ENCODE measurements at places on chromosomes 12 and 14. TPM values are rescaled to one million over a fixed set of nuclear protein-coding genes. Genes with fewer than 3 reads are reported as not detected.

The BMP4 gene
- 1.8 TPM for total RNA-seq

- no peak overlapping the region for H3K27ac ChIP-seq
- DNase-seq = no peak
- H3K4me3 ChIP-seq = no peak overlapping the region
- H3K27me3 ChIP-seq = peaks cover 2% of the 10 kb centered on the region
Measured at GRCh38 chr14:58131386-58131785, 20.6 kb downstream of the ARMH4 start.

The SLC41A2 gene
- 1.7 TPM for total RNA-seq

The ADAM21 gene
- total RNA-seq = not detected

DNA sequence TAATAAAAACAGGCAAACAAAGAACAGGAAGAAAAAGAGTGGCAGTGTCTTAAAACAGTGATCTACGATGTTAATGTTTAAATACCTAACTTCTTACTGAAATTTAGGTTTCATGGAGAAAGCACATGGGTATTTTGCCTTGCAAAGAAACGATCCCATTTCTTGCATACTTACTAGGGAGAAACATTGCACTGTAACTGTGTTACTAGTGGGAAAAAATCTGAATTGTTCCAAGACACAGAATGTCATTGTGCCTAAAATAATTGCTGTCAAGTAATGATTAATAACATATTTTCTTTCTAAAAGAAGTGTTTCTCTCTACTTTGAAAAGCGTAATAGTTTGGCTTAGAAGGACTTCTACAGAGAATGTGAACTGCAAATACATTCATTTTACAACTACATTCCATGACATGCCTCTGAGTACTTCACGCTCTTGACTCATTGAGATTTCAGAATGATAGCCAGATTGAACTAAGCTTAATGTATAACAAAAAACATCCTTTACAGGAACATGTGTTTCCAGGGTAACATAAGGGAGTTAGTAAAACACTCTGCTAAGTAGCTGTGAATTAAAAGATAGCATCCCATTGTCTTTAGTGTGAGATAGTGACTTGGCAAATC lies 256.2 kb upstream of the CPNE8 start:
- no peaks in the 10 kb centered on the region for H3K36me3 ChIP-seq
- H3K4me3 ChIP-seq = no peak overlapping the region
- H3K27me3 ChIP-seq = no peaks in the 10 kb centered on the region
- no peak overlapping the region for H3K27ac ChIP-seq

DNA sequence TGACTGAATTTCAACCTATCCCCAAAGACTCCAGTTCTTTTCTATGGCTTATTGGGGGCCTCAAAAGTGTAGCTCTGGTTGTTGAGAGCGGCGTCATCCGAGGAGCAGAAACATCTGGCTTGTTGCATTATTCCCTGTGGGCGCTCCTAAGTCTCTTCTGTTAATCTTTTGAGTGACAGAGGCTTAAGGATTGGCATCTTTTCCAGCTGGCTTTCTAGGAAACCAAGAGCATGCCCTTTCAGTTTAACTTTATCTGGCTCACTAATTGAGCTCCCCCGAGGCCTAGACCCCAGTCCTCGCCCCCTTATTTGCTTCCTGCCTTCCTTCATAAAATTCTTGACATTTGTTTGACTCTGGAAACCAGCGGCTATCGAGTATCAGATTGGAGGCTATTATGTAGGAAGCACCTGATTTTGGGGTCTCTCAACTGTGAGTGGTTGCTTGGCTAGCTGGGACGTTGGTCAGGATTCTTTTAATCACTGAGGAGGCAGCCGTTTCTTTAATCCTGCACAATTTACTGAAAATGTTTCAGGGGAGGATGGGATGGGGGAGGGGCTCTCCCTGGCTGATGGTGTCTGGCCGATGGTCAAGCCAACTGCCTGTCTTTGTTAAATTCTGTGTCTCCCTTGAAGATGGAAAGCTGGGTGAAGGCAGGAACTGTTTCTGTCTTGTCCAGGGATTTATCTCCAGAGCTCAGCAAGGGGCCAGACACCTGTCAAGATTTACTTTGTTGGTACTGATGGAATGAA lies 3.1 kb downstream of the SMOC1 start:
- DNase-seq = no peak
- no peaks in the 10 kb centered on the region for H3K36me3 ChIP-seq
- no peaks in the 10 kb centered on the region for H3K4me1 ChIP-seq
- peaks cover 21% of the 10 kb centered on the region for H3K27me3 ChIP-seq
- H3K4me3 ChIP-seq = no peak overlapping the region
- H3K27ac ChIP-seq = no peak overlapping the region

The ASB2 gene
- 14.9 TPM for total RNA-seq

The VRTN gene
- not detected for total RNA-seq

The KRT3 gene
- total RNA-seq = 0.08 TPM

GRCh38 chr14:32109676-32110547 lies 32.8 kb downstream of the ARHGAP5 start:
- 0 out of 2 replicates have a peak, but pooled peaks cover 5% of the 10 kb centered on the region for H3K4me1 ChIP-seq
- no peaks in the 10 kb centered on the region for H3K27me3 ChIP-seq
- H3K27ac ChIP-seq = peak overlapping the region; percentile 29
- no peak overlapping the region for H3K4me3 ChIP-seq
- peaks cover 22% of the 10 kb centered on the region for H3K36me3 ChIP-seq

- H3K27me3 ChIP-seq = 0 out of 2 replicates have a peak, but pooled peaks cover 6% of the 10 kb centered on the region
- H3K36me3 ChIP-seq = no peaks in the 10 kb centered on the region
- no peak overlapping the region for H3K4me3 ChIP-seq
- no peak overlapping the region for H3K27ac ChIP-seq
Measured at GRCh38 chr14:23750357-23750756, 114.2 kb downstream of the DHRS2 start.

GRCh38 chr12:67909091-67909531 lies 80.1 kb upstream of the IFNG-AS1 start:
- no peaks in the 10 kb centered on the region for H3K27me3 ChIP-seq
- peaks cover 31% of the 10 kb centered on the region for H3K4me1 ChIP-seq
- no peaks in the 10 kb centered on the region for H3K36me3 ChIP-seq

The LTB4R2 gene
- 3.1 TPM for total RNA-seq

- peaks cover 6% of the 10 kb centered on the region for H3K27me3 ChIP-seq
- no peak overlapping the region for H3K27ac ChIP-seq
- no peaks in the 10 kb centered on the region for H3K36me3 ChIP-seq
- peaks cover 7% of the 10 kb centered on the region for H3K4me1 ChIP-seq
Measured at GRCh38 chr12:106739815-106740530, 34.5 kb upstream of the RIC8B start.

- no peak overlapping the region for H3K4me3 ChIP-seq
- H3K4me1 ChIP-seq = no peaks in the 10 kb centered on the region
- no peak overlapping the region for H3K27ac ChIP-seq
- H3K27me3 ChIP-seq = 0 out of 2 replicates have a peak, but pooled peaks cover 2% of the 10 kb centered on the region
Measured at GRCh38 chr12:41348198-41348597, 160.1 kb downstream of the PDZRN4 start.

DNA sequence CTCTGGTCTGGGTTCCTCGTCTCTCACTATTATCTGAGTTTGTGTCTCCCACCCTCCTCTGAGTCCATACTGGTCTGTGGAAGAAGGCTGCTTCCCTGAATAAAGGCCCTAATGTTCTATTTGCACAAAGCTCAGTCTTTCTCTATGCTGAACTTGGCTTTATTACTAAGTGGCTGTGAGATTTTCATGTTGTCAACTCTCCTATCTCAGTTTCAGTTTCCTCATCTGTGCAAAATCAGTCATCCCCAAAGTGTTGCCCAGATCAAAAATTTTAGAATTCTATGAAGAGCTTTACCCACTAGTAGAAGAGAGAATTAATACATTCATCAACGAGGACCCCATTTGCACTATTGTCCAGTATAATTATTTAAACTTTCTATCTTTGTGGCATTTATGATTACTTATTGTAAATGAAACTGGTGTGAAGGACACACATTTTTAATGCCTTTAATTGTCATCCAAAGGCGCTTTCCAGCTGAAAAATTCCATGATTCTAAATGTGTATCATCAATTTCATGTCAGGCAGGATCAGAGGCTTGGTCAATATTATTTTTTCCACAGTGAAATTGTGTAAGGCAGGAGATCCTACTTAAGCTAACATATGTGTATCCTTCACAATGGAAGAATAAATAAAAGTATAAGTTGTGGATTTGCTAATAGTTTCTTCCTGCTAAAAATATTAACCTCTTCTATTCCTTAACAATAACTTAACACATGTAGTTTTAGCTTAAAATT lies 79.1 kb upstream of the EEA1 start:
- H3K4me1 ChIP-seq = peaks cover 55% of the 10 kb centered on the region
- DNase-seq = no peak
- no peaks in the 10 kb centered on the region for H3K36me3 ChIP-seq
- H3K27me3 ChIP-seq = no peaks in the 10 kb centered on the region

DNA sequence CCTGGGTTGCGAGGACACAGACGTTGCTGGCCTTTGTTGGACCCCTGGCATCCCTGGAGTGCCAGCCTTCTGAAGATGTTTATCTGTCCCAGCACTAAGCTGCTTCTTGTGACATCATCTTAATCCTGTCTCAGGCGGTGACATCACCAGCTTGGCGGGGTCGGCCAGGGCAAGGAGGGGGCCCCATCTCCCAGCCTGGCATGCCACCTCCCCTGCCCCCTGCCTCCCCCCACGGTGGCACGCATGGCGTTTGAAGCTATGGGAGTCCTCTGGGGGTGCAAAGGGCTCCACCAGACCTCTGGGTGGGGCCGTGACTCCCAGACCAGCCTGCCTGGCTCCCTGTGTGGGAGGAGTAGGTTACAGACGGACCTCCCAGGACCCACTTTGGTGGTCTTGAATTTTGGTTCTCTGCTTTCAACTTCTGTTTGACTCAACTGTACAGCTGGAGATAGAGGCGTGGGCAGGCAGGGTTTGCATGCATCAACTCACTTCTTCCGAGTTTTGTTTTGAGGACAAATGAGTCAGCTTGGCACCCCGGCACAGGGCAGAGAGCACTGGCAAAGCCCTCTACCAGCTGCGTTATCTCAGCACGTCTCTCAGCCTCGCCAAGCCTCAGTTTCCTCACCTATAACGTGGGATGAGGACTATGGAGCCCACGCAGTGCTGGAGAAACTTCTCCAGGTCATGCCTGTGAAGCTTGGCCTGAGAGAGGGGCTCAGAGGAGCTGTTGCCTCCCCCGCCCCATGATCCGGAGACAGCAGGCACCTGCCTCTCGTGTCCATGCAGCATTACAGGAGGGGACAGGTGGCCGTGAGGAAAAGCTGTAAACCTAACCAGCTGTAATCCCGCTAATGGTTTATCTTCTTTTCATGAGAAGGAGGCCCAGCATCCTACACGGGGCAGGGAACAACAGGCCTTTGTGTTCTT lies 38.8 kb upstream of the EML1 start:
- peak overlapping the region; percentile 97 for H3K27ac ChIP-seq
- no peaks in the 10 kb centered on the region for H3K27me3 ChIP-seq
- peak; percentile 97 for DNase-seq
- peaks cover 97% of the 10 kb centered on the region for H3K4me1 ChIP-seq

DNA sequence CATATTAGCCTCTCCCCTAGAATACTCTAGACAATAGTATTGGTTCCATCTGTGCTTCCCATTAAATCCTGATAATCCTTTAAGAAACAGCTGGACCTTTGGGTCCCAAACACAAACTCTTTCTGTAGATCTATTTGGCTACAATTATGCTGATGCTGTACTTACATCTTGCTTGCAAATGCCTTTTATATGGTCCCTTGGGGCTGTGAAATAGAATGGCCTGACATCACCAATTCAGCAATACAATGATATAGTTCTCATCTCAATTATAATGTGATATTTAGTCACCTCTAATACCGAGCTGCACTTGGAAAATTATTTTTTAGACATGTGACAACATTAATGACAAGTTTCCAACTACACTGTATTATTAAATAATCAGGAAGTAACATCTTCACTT lies 261.5 kb downstream of the SOX5 start:
- no peak overlapping the region for H3K27ac ChIP-seq
- no peak for DNase-seq
- no peaks in the 10 kb centered on the region for H3K36me3 ChIP-seq
- H3K4me1 ChIP-seq = no peaks in the 10 kb centered on the region
- no peak overlapping the region for H3K4me3 ChIP-seq

The DRAM1 gene
- total RNA-seq = 13.2 TPM

DNA sequence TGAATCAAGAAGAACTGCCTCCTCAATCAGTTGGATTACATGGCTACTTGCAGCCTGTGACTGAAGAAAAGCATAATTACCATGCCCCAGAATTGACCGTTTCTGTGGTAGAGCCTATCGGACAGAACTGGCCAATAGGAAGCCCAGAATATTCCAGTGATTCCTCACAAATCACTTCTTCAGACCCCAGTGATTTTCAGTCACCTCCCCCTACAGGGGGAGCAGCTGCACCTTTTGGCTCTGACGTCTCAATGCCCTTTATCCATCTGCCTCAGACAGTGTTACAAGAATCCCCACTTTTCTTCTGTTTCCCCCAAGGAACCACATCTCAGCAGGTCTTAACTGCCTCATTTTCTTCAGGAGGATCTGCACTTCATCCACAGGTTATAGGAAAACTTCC lies 80.8 kb downstream of the RAD52 start:
- H3K4me1 ChIP-seq = no peaks in the 10 kb centered on the region
- DNase-seq = no peak
- peaks cover 64% of the 10 kb centered on the region for H3K36me3 ChIP-seq
- H3K4me3 ChIP-seq = no peak overlapping the region

- no peak for DNase-seq
- H3K4me3 ChIP-seq = no peak overlapping the region
- H3K27ac ChIP-seq = no peak overlapping the region
Measured at GRCh38 chr12:112803620-112804282, 12.2 kb downstream of the RPH3A start.

DNA sequence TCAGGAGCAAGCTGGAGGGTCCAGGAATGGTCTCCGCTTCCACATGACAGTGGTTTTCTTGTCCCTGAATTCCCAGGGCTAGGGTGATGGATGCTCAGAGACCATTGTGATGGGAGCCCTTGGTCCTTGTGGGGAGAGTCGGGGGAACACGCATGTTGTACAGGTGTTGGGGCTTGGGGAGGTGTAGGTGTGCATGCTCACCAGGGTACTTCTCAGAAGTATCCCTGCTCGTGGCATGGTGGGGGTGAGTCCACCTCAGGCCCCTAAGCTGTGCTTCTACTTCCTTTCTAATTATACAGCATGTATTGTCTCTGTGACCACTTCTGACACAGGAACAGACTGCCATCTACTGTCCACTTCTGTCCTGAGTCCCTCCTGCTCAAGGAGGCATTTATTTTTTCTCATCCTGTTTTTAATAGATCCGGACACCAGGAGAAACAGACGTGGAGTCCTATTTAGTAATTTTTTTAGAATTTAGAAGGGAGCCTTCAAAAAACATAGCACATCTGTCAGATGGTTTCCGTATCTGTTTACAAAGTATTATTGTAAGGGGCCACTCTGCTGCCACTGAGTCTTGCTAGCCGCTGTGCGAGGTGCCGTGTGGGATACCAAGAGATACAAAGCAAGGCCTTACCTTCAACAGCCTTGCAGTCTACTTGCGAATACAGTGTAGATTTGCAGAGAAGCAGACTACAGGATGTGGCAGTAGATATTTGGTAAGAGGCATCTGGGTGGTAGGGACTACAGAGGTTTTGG lies 10.5 kb downstream of the NTF3 start:
- peaks cover 42% of the 10 kb centered on the region for H3K4me1 ChIP-seq
- no peak overlapping the region for H3K4me3 ChIP-seq
- H3K27me3 ChIP-seq = no peaks in the 10 kb centered on the region
- H3K36me3 ChIP-seq = no peaks in the 10 kb centered on the region
- H3K27ac ChIP-seq = peak overlapping the region; percentile 10

GRCh38 chr14:56183631-56184157 lies 65.5 kb downstream of the PELI2 start:
- DNase-seq = no peak
- no peaks in the 10 kb centered on the region for H3K27me3 ChIP-seq
- no peaks in the 10 kb centered on the region for H3K4me1 ChIP-seq
- no peak overlapping the region for H3K4me3 ChIP-seq

GRCh38 chr14:78245238-78245637 lies 75.1 kb downstream of the NRXN3 start:
- no peak overlapping the region for H3K4me3 ChIP-seq
- no peaks in the 10 kb centered on the region for H3K27me3 ChIP-seq
- H3K4me1 ChIP-seq = peaks cover 5% of the 10 kb centered on the region
- DNase-seq = no peak
- no peak overlapping the region for H3K27ac ChIP-seq

Data from SJSA1 (cell line).